ENCODE measurements at places on chromosomes 6 and 20.

DNA sequence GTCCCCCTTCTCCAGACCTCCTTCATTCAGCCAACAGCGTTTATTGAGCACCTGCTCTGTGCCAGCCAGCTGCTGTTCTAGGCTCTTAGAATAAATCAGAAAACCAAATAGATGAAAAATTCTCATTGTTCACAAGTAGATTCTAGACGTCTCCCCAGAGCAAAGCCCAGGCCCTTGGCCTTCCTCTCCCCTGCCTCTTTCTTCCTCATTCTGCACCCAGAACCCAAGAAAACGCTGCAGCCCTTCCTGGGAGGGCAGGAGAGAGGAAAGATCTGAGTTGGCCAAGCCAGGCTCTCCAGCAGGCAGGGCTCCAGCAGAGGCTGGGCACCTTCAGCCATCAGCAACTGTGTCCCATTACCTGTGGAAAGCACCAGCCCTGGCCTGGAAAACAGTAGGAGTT is 12.0 kb upstream of the BPI start:
- no peak for DNase-seq

GRCh38 chr6:1381481-1382330 is 7.7 kb upstream of the FOXF2 start:
- no peak for DNase-seq

DNA sequence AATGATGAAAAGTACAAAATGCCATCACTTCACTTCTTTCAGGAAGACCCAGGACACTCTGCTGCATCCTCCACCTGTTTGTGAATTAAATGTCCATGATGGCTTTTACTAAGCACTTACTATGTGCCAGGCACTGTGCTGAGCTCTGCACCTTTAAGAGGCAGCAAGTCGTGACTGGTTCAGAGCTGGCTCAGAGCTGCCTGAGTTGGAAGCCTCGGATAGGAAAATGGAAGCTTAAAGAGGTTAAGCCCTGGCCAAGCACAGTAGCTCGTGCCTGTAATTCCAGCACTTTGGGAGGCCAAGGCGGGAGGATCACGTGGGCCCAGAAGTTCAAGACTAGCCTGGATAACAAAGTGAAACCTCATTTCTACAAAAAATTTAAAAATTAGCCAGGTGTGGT is 95.6 kb downstream of the SNX5 start:
- no peak for DNase-seq

GRCh38 chr6:156660389-156660788 is 116.8 kb upstream of the ARID1B start:
- DNase-seq = no peak

DNA sequence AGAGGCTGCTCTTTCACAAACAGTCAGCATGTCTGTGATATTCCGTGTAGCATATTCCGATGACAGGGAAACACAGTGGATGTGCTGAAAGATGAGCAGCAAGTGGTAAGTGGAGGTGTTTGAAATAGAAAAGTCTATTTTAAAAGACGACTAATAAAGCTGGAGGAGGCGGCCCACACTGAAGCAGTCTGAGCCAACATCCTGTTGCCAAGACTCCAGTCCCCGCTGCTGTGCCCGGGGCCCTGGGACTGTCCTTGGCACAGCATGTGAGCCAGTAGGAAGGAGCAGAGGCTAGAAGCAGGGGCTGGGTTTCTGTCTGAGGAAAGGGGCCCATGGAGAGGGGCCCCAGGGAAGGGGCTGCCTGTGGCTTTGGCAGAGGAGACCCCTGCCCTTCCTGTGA is 351.5 kb upstream of the CHD6 start:
- no peak for DNase-seq

GRCh38 chr6:51553246-51554015 is 534.0 kb downstream of the PKHD1 start:
- DNase-seq = no peak

DNA sequence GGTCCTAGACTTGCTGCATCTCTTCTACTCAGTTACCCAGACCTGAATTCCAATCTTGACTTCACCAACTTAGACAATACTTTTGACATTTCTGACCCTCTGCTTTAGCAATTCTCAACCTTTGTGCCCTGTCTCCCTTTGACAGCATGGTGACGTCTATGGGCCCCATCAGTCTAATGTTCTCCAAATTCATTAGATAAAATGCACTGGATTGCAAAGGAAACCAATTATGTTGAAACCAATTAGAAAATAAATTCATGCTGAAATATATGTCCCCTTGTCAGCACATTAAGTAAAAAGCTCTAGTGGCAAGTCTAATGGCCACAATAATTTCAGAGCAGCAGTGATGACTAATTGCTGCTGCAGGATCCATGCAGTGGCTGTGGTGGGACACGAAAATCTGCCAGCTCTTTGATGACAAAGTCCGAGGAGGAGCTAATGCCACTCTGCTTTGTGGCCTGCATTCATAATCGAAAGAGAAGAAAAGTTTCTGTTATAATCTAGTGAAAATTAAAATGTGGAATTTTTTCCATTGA is 64.0 kb downstream of the BFSP1 start:
- no peak for DNase-seq

- no peak for DNase-seq
Measured at GRCh38 chr6:111301946-111302345, 181.1 kb downstream of the REV3L start.

Measured in amniotic stem cell (primary cell).